ENCODE measurements at places on chromosomes 6 and 20.

DNA sequence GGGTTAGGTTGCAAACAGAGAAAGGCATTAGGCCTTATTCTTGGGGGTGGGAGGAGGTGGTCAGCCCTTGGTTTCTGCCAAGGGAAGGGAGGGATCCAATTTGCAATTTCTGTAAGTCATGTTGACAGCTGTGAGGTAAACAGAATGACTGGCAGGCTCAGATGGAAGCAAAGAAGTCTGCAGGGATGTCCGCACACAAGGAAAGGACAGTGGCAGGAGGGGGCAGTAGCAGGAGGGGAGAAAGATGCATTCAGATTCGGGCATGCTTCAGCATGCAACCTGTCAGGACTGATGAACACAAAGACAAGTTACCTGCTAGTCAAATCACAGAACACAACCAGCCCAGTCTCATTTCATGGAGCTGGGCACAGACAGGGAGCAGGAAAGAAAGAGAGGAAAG, 217.9 kb upstream of the FOXA2 start:
- DNase-seq, result no peak

GRCh38 chr6:44781912-44782597, 394.5 kb downstream of the CDC5L start:
- no peak for DNase-seq

GRCh38 chr6:145756170-145756662, 20.9 kb upstream of the EPM2A start:
- DNase-seq, result no peak

GRCh38 chr6:166614171-166614583, 12.9 kb downstream of the RPS6KA2 start:
- no peak for DNase-seq

DNA sequence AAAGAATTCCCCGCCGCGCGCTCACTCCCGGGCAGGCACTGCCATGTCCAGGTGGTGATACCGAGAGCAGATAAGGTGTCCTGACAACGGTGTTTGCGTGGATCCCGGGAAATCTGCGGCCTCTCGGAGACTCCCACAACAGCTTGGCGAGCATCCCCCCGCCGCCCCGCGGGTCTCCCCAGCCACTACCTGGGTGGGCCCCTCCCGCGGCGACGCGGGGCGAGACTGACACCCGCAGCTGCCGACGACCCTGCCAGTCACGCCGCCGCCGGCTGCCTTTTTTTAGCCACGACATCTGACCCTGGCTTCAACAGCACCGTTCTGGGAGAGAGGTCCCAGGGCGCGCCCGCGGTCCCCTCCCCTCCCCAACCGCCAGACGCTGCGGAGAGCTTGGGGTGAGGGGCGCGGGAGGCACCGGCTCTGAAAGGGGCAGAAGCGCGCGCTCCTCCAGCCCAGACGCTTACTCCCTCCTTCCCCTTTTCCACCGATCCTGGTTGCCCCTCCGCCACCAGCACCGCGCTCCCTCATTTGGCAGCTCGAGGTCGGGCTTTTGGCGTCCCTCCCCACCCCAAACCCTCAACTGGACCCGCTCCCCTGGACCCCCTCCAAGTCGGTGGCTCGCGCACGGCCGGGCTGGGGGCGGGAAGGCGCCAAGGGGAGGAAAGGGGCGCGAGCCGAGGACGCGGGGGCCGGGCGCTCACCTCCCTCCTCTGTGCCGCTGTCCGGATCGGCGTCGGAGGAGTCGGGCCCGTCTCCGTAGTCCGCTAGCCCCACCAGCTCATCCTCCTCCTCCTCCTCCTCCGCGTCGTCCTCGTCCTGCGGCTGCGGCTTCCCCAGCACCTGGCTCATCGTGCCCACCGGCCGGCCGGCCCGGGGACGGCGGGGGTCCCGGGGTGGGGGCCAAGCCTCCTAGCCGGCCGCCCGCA, 665 bp downstream of the RRAGD start:
- DNase-seq, result no peak

- no peak for DNase-seq
These were observed 25.5 kb upstream of the WFDC2 start for GRCh38 chr20:45444050-45444449.

DNA sequence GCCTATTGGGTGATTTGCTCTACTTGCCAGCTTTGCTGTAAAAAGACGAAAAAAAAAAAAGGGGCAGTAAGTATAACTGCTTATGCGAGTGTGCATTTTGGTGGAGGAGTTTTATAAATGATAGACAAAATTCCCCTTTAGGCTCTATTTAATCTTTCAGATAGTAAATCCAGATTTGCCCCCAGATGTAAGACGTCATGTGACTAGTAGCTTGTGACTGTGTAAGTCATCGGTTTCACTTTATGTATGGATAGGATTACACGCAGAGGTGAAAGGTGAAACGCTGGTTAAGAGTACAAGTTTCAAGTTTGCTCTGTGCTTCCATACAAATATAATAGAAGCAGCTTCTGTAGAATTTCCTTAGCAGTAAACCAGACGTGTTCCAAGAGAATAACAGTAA, 7.9 kb downstream of the RAB32 start:
- no peak for DNase-seq

DNA sequence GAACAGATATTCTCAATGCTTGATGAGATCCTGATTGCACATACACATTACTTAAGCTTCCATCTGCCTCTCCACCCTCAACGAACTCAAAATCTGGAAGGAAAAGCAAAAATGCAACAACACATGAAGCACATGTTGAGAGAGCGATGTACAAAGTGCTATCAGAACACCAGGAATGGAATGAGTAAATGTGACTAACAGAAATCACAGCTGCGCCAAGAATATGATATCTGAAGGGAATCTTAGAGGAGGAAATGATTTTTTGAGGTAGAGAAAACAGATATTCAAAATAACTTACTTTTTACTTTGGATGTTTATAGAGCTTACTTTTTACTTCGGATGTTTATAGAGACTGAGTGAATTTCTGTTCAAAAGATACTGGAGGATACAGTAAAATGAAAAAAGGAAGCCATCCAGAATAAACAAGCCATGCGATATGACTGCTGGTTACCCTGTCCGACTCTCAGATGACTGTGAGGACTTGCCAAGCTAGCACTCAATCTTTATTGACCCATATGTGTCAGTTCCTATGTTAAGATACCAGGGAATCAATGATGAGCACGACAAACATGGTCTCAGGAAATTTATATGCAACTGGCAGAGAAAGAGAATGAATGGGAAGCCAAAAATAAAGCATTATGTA, 102.0 kb downstream of the SMLR1 start:
- peak; percentile 25 for DNase-seq

DNA sequence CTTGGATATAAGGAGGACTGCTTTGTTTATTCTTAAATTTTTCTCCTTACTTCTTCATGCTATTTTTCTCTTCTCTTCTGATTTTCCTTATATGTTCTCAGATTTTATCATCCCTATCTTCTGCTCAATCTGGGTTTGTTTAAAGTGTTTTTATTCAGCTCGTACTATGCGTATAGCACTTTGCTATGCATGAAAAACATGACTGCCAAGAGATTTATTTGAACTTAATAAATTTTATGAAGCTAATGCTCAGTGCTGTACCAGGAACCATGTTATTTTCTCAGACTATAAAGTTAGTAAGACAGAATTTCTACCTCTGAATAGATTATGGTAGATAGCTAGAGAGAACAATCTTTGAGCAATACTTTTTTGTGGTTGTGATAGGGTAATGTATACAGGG, 305.9 kb downstream of the LAMA2 start:
- DNase-seq, result no peak

- no peak for DNase-seq
These were observed 289.6 kb downstream of the PREX1 start for GRCh38 chr20:48538058-48538825.

GRCh38 chr6:34094474-34095135, 51.3 kb downstream of the GRM4 start:
- DNase-seq, result no peak

- no peak for DNase-seq
These were observed 59.8 kb downstream of the CCDC170 start for GRCh38 chr6:151553416-151554165.

- no peak for DNase-seq
These were observed 44.0 kb downstream of the VSTM2L start for GRCh38 chr20:37946946-37947345.

- no peak for DNase-seq
These were observed 1.2 kb downstream of the GGT7 start for GRCh38 chr20:34871320-34871926.

GRCh38 chr6:33430991-33431879, 11.4 kb downstream of the SYNGAP1 start:
- DNase-seq, result no peak

DNA sequence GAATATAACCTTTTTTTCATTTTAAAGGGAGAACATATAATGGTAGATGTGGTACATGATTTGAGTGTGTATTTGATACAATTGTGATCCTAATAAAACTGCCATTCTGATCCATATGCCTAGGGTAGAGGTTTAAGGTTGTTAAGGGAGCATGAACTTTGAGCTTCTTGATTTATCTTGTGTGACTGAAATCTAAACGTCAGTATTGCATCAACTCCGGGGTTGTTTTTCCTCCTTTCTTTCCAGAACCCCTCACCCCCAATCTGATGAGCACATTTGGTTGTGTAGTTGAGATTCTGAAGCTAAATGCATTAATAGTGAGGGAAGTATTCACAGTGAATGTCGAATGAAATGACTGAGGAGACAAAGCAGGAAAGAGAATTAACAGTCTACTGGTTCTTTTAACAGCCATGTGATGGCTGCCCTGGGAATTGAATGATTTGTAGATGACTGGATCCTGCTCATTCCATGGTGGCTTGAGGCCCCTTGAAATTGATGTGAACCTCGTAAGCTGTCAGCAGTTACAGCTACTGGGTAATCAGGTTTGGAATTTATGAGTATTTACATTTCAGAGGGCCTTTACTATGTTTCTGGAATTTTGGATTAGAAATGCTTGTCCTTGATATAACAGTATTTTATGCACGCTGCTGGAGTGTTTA, 44.8 kb downstream of the FARS2 start:
- no peak for DNase-seq

GRCh38 chr6:33271117-33271467, 584 bp downstream of the VPS52 start:
- no peak for DNase-seq

All from spinal cord (tissue), 10 donors.